Ascending aorta (tissue), 2 donors: ENCODE measurements at places on chromosomes 3 and 15.
A peak's percentile ranks its signal among the peaks of the same experiment; 100 is the strongest.

DNA sequence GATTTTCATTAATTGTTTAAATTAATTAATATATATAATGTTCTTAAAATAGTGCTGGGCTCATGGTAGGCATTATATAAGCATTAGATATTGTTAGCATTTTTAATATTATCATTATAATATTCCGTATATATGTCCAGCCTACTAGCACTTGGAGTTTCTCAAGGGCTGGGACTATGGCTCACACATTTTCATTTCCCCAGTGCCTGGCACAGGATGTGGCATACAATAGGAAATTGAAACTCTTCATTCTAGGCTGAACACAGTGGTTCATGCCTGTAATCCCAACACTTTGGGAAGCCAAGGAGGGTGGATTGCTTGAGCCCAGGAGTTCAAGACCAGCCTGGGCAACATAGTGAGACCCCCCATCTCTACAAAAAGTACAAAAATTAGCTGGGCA, 170.4 kb downstream of the RSL24D1 start:
- H3K27ac ChIP-seq = no peak overlapping the region
- no peak for DNase-seq
- no peaks in the 10 kb centered on the region for H3K4me1 ChIP-seq
- H3K36me3 ChIP-seq = no peaks in the 10 kb centered on the region
- no peaks in the 10 kb centered on the region for H3K27me3 ChIP-seq

- H3K4me1 ChIP-seq = no peaks in the 10 kb centered on the region
- no peak overlapping the region for H3K27ac ChIP-seq
- no peaks in the 10 kb centered on the region for H3K27me3 ChIP-seq
- peak overlapping the region; percentile 90 for H3K4me3 ChIP-seq
- H3K36me3 ChIP-seq = no peaks in the 10 kb centered on the region
Observed at GRCh38 chr3:155872904-155873646, 2.6 kb downstream of the GMPS start.

- H3K4me1 ChIP-seq = no peaks in the 10 kb centered on the region
- H3K4me3 ChIP-seq = no peak overlapping the region
- DNase-seq = no peak
- no peaks in the 10 kb centered on the region for H3K36me3 ChIP-seq
- H3K27ac ChIP-seq = no peak overlapping the region
Observed at GRCh38 chr3:134824791-134825190, 29.7 kb downstream of the EPHB1 start.

DNA sequence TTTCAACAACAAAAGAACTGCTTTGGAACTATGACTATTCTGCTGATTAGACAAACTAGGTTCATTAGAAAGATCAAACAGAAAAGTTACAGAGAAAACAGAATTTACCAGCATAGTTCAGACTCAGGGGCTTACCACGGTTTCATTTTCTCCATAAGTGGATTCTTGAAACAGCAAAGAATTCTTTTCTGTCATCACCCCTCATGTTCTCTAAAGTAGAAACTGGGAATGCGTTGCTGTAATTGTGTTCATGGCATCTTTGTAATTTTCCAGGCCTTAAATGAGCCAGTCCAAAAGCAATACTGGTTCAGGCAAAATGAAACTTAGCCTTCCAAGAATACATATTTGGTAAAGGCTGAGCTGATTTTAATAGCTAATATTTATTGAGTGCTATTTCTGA, 287.8 kb downstream of the CHL1 start:
- H3K4me1 ChIP-seq = no peaks in the 10 kb centered on the region
- no peak for DNase-seq
- no peaks in the 10 kb centered on the region for H3K36me3 ChIP-seq
- no peaks in the 10 kb centered on the region for H3K27me3 ChIP-seq

- H3K27me3 ChIP-seq = no peaks in the 10 kb centered on the region
- no peak for DNase-seq
- H3K36me3 ChIP-seq = no peaks in the 10 kb centered on the region
- H3K4me3 ChIP-seq = no peak overlapping the region
Observed at GRCh38 chr3:197542741-197543454, 12.9 kb downstream of the BDH1 start.

GRCh38 chr3:14007006-14007405, 117.7 kb downstream of the CHCHD4 start:
- no peaks in the 10 kb centered on the region for H3K4me1 ChIP-seq
- no peak for DNase-seq
- no peak overlapping the region for H3K27ac ChIP-seq
- no peaks in the 10 kb centered on the region for H3K36me3 ChIP-seq

DNA sequence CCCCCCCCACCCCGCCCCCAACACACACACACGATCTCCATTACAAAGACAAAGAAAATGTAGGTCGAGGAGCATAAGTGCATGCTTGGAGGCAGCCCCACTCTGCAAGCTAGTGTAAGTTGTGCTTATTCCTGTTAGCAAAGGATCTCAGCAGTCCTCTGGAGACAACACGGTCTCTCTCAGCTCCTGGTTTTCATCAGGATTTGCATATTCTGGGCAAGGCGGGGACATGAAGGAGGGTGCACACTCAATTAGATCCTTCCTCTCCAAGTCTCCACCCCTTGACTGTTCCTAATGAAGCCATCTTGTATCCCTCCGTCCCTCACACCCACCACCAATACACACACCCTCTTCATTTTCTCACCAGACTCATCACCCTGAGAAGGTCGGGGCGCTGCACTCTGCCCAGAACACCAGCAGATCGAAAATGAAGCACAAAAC, 63.8 kb downstream of the MRPL46 start:
- no peaks in the 10 kb centered on the region for H3K36me3 ChIP-seq
- H3K27ac ChIP-seq = no peak overlapping the region
- H3K4me1 ChIP-seq = no peaks in the 10 kb centered on the region
- no peak overlapping the region for H3K4me3 ChIP-seq
- no peak for DNase-seq

DNA sequence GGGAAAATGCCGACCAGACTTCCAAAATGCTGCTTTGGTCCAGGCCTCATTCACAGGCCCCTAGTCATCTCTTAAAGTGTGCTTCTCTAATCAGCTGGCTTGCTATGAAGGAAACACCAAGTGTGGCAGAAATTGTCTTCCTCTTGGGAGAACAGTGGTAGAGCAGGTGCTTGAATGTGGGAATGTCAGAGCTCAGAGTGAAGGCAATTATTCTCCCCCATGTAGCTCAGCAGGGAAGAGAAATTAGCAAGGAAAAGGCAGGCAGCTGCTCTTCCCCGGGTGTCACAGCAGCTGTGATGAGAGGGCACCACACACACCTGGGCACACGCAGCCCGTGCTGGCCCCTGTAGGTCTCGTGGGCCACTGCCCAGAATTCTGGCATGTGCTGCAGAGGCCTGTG, 358.5 kb downstream of the WDR72 start:
- H3K36me3 ChIP-seq = no peaks in the 10 kb centered on the region
- no peaks in the 10 kb centered on the region for H3K4me1 ChIP-seq
- H3K27me3 ChIP-seq = no peaks in the 10 kb centered on the region
- DNase-seq = no peak
- H3K4me3 ChIP-seq = no peak overlapping the region

GRCh38 chr3:134667406-134667805, 16.6 kb upstream of the KY start:
- no peak overlapping the region for H3K4me3 ChIP-seq
- H3K36me3 ChIP-seq = no peaks in the 10 kb centered on the region
- no peaks in the 10 kb centered on the region for H3K27me3 ChIP-seq
- H3K4me1 ChIP-seq = no peaks in the 10 kb centered on the region
- H3K27ac ChIP-seq = no peak overlapping the region
- DNase-seq = no peak

GRCh38 chr3:52228266-52228665, 2.8 kb upstream of the TLR9 start:
- H3K36me3 ChIP-seq = peaks cover 34% of the 10 kb centered on the region
- no peaks in the 10 kb centered on the region for H3K27me3 ChIP-seq

DNA sequence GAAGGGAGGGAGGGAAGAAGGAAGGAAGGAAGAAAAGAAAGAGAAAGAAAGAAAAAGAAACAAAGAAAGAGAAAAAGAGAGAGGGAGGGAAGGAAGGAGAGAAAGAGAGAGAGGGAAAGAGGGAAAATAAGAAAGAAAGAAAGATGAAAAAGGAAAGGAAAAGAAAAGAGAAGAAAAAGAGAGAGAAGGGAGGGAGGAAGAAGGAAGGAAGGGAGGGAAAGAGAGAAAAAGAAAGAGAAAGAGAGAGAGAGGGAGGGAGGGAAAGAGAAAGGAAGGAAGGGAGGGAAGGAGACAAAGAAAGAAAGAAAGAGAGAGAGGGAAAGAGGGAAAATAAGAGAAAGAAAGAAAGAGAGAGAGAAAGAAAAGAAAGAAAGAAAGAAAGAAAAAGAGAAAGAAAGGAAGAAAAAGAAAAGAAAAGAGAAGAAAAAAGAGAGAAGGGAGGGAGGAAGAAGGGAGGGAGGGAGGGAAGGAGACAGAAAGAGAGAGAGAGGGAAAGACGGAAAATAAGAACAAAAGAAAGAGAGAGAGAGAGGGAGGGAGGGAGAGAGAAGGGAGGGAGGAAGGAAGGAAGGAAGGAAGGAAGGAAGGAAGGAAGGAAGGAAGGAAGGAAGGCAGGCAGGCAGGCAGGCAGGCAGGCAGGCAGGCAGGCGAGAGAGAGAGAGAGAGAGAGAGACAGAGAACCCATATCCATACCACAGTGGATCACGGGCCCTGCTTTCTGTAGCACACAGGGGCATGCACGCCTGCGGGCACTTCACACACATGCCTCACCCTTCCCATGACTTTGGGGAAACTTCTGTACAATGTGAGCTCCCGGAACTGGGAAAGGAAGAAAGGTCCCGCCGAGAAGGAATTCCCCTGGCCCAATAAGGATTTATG, 52.5 kb downstream of the ADCY5 start:
- H3K36me3 ChIP-seq = no peaks in the 10 kb centered on the region
- H3K4me3 ChIP-seq = no peak overlapping the region
- H3K27ac ChIP-seq = peak overlapping the region; percentile 90
- DNase-seq = no peak

GRCh38 chr3:134432236-134432635, 53.5 kb downstream of the ANAPC13 start:
- no peak overlapping the region for H3K27ac ChIP-seq
- no peak for DNase-seq
- no peaks in the 10 kb centered on the region for H3K4me1 ChIP-seq
- H3K4me3 ChIP-seq = no peak overlapping the region

DNA sequence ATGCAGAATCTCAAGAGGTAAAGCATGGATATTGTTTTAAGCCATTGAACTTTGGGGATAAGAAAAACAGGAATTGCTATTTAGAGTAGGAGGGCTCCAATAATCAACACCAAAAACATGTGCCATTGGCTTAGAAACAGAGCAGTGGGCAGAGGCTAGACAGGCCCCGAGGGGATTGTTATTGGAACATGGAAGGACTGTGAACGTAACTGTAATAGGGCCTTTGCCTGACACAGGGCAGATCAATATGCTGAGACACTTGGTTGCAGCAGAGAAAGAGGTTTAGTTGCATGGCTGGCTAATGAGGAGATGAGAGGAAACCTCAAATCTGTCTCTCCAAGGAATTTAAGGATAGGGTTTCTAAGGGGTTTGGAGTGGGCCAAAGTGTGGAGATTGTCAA, 36.9 kb upstream of the RAF1 start:
- no peak for DNase-seq
- no peak overlapping the region for H3K4me3 ChIP-seq
- no peaks in the 10 kb centered on the region for H3K27me3 ChIP-seq

DNA sequence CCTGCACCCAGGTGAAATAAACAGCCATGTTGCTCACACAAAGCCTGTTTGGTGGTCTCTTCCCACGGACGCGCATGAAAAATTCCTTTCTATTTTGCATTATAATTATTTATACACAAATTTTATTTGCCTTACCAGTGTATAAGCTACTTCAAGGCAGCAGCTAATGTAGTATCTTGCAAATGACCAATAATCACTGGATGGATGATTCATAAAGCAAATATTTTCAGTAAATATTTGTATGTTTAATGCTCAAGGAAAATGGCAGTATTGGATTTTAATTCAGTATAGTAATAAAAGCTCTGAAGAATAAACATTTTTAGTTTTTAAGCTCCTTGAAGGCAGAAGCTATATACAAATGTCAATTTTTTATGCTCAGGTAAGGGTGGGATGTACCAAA, 158.7 kb upstream of the NANOGP8 start:
- no peaks in the 10 kb centered on the region for H3K27me3 ChIP-seq
- H3K4me1 ChIP-seq = no peaks in the 10 kb centered on the region
- H3K36me3 ChIP-seq = no peaks in the 10 kb centered on the region
- no peak overlapping the region for H3K27ac ChIP-seq
- no peak for DNase-seq

- H3K27me3 ChIP-seq = no peaks in the 10 kb centered on the region
- H3K4me1 ChIP-seq = no peaks in the 10 kb centered on the region
- no peak overlapping the region for H3K27ac ChIP-seq
- H3K4me3 ChIP-seq = no peak overlapping the region
- H3K36me3 ChIP-seq = no peaks in the 10 kb centered on the region
Observed at GRCh38 chr3:67635257-67635656, 19.2 kb downstream of the SUCLG2 start.

DNA sequence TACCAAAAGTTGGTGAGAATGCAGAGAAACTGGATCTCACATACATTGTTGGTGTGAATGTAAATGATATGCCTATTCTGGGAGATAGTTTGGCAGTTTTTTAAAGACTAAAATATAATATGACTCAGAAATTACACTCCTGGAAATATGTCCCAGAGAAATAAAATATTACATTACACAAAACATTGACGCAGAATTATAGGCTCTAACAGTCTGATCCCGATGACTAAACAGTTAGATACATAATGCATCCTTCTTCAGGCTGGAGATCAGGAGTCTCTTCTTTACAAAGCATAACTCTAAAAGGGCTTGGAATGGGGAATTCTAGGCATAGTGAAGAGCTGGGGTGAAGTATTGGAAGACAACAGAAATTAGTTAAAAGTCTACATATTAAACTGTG, 586.2 kb upstream of the NECTIN3 start:
- H3K4me3 ChIP-seq = no peak overlapping the region
- H3K27me3 ChIP-seq = no peaks in the 10 kb centered on the region
- H3K36me3 ChIP-seq = no peaks in the 10 kb centered on the region
- H3K27ac ChIP-seq = no peak overlapping the region
- no peaks in the 10 kb centered on the region for H3K4me1 ChIP-seq

DNA sequence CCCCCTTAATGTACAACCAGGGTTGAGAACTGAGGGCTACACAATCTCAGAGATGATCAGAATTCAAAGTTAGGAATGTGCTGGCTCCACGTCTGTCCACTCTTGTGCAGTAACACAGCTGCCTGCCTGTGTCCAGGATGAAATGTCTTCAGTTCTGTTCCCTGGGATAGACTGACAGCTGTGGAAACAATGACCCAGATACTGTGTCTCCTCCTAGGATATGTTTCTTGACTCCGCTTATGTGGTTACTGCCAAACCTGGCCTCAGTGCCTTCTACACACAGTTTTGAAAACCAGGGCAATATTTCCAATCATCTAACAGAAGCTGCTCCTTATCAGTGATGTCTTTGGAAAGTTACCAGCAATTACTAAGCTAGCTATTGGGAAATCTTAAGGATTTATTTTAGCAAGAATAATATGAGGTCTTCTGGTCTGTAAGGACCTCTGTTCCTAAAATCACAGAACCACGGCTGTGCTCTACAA, 67.6 kb downstream of the NOX5 start:
- DNase-seq = no peak
- no peaks in the 10 kb centered on the region for H3K36me3 ChIP-seq
- no peak overlapping the region for H3K4me3 ChIP-seq
- no peaks in the 10 kb centered on the region for H3K27me3 ChIP-seq
- H3K27ac ChIP-seq = peak overlapping the region; percentile 72
- peaks cover 3% of the 10 kb centered on the region for H3K4me1 ChIP-seq
